ENCODE measurements at places on chromosomes 7 and 10.

- no peak for DNase-seq
Observed at GRCh38 chr7:103521937-103522336, 75.9 kb upstream of the SLC26A5 start.

DNA sequence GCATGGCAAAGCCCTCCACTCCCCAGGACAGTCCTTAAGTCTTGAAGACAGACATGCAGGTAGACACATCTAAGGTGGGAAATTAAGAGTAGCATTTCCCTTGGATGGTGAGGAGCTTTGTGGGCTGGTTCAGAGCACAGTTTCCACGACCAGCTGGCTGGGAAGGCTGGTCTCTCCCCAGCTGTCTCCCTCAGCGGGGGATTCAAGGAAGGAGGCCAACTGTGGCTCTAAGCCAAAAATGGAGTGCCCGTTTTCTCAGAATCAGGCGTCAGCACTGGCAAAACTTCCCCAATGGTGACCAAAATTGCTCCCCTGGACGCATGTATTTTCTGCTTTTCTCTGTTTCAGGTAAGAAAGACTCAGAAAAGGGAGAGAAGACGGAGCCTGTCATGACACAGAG lies 230.6 kb upstream of the FZD8 start:
- no peak for DNase-seq

DNA sequence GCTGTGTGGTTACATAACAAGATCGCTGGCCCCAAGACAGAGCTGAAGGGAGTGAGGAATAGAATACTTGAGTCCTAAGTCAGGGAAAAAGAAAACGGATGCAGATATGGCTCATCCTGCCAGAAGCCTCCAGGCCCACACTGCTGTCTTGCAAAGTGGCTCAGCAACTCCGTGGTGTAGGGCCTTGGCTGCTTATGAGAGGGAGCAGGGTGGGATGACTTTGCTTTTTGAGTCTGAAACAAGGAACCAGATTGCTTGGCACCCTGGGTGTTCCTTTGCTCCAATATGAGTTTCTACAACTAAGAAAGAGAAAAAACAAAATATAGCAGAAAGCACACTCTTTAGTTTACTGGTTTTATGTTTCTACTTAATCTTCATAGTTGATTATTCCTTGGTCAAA lies 193.8 kb upstream of the WDR11 start:
- DNase-seq, result no peak

GRCh38 chr10:123746942-123747341 lies 80.8 kb downstream of the GPR26 start:
- no peak for DNase-seq

DNA sequence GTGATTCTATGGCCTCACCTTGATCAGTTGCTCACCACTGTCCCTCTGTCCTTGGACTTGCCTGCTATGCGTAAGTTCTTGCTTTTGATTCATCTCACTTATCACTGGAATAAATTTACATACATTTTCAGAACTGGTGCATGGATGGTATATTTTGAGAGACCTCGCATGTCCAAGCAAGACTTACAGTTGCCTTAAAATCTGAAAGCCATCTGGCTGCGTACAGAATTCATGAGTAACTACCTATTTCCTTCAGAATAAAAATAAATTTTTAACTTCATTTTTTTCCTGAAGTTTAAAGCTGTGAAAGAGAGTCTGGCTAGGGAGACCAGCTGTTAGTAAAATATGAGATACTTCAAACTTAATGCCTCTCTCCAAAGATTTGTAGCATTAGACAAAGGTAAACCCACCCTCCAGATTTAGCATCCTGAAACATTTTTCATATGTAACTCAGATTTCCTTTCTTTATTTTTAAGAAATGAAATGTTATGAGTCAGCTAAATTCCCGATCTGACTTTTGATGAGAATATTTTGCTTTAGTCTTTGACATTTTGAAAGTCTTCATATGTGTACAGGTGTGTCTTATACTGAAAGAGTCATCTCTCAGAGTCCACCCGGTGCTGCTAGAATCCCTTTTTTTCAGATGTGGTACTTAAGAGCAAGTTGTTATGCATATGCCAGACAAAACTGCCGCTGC lies 136.4 kb upstream of the CELF2 start:
- no peak for DNase-seq

- no peak for DNase-seq
Observed at GRCh38 chr7:87424075-87424474, 51.4 kb downstream of the ABCB4 start.

DNA sequence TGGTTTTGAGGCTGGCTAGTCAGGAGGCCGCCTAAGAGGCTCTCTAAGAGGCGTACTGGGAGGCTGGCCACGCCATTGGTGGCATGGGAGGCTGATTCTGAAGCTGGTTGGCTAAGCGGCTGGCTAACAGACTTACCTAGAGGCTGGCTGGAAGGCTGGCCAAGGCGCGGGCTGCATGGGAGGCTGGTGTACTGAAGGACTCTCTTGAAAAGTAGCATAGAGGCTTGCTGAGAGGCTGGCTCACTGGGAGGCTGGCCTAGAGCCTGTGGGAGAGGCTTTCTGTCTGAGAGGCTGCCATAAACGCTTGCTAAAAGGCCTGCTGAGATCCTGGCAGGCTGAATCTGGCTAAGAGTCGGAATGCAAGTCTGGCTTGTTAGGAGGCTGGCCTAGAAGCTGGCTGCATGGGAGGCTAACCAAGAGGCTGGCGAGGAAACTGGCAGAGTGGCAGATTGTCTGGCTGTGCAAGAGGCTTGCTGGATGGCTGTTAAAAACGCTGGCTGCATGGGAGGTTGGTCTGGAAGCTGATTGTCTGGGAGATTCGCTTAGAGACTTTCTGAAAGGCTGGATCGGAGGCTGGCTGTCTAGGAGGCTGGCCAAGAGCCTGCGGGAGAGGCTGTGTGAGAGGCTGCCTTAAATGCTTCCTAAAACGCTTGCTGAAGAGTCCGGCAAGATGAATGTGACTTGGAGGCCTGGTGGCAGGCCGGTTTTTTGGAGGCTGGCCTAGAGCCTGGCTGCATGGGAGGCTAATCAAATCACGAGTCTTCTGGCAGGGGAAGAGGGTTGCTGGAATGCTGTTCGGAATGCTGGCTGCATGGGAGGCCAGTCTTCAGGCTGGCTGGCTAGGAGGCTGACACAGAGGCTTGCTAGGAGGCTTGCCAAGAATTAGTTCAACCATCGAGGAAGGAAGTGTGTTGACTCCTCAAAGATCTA lies 134.2 kb downstream of the OR13A1 start:
- no peak for DNase-seq

GRCh38 chr10:96077156-96077555 lies 33.8 kb downstream of the CCNJ start:
- no peak for DNase-seq

DNA sequence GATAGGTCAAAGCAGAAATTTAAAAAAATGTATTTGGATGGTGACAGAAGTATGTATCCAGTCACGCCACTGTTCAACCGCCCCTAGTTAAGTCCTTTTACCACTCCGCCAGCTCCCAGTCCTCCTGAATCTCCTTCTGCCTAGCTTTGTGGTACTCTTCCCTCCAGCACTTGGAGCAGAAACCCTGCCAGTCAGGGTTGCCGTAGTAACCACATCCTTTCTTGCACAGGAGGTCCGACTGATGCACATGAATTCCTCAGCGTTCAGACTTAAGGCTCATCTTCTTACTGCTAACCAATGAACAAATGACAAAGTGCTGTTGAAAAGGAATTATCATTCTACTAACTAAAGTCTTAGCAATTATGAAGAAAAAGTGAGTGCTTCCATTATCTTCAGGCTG lies 175.3 kb upstream of the KCTD7 start:
- no peak for DNase-seq

GRCh38 chr10:19498393-19499290 lies 317.6 kb upstream of the PLXDC2 start:
- DNase-seq, result no peak

- no peak for DNase-seq
Observed at GRCh38 chr7:36440880-36441279, 51.2 kb downstream of the ANLN start.

DNA sequence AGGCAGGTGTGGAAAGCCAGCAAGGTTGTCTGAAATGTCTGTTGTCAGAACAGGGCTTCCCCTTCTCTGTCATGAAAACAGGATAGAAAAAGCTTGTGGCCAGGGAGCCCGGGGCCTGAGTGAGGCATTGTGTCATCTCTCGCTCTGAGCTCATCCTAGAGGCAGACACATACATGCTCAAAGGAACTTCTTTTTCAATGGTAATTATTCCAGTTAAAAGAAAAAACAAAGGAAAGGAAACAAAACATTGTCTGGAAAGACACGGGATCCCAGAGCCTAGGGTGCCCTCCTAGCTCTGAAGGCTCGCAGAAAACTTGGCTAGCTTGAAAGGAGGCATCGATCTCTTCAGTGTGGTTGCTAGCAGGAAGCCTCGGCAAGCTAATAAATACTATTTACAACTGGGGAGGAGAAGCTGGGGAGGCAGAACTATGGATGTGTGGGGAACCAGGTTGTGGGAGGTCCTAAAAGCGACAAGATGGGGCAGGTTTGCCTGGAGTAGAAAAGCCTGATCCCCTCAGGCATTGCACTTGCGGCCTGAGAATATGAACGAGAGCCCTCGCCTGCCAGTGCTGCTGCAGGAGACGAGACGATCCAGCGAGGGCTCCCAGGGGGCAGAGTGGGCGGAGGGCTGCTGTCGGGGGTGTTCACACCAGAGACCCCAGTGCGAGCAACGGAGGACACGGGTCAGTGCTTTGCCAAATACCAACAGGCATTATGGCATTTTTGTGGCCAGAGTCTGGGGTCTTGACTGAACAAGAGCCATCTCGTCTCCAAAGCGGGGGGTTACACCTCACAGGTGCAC lies 32.8 kb upstream of the DGKI start:
- DNase-seq, result no peak

DNA sequence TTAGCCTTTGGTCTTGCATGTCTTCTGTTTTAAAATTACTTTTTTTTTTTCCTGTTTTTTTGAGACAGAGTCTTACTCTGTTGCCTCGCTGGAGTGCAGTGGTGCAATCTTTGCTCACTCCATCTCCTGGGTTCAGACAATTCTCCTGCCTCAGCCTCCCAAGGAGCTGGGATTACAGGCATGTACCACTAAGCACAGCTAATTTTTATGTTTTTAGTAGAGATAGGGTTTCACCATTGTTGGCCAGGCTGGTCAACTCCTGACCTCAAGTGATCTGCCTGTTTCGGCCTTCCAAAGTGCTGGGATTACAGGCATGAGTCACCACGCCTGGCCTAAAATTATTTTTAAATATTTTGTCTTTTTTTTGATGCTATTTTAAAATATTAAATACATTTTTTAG lies 38.5 kb downstream of the MLLT10 start:
- no peak for DNase-seq

- DNase-seq, result no peak
Observed at GRCh38 chr7:84841809-84842208, 345.0 kb downstream of the SEMA3D start.

DNA sequence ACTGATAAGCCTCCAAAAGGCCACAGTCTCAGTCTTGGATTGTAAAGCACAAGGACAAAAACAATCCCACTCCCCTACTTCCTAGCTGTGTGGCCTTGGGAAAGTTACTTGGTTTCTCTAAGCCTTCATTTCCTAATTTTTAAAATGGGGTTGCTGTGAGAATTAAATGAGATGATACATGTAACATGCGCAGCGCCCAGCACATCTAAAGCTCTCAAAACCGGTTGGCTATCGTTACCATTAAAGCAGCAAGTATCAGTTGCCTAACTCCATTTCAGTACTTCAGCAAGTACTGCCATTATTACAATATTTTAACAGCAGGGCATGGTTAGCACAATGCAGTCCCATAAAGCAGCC lies 1.9 kb downstream of the NRCAM start:
- DNase-seq, result no peak

DNA sequence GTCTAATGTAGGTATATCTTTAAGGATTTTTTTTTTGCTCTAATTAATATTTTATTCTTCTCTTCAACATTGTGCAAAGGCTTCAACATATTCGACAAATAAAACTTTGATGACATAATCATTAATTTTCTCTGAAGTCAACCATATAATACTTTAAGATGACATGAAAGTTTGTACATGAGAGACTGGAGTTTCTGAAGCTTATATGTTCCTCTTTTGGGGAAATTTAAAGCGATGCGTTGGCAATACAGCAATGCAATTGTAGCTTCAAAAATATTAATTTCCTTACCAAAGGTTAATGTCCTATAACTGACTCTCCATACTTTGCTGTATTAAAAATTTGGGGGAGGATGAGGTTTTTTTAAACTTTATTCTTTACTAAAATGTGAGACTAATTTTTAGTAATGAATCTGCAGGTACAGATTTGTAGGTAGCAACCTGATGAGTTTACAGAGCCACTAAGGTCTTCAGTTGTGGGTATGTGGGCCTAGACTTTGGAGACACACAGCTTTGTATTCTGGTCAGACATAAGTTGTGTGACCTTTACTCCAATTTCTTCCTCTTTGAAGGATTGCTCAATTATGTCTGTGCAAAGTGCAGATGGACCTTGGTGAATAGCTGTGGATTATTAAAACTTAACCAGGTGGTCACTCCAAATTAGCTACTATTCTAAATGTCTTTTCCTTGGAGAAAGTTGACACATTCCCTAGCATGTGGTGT lies 18.0 kb upstream of the LIPA start:
- no peak for DNase-seq

- DNase-seq, result no peak
Observed at GRCh38 chr10:110013630-110014293, 6.0 kb downstream of the ADD3 start.

GRCh38 chr10:123965973-123966895 lies 74.6 kb upstream of the CPXM2 start:
- no peak for DNase-seq

DNA sequence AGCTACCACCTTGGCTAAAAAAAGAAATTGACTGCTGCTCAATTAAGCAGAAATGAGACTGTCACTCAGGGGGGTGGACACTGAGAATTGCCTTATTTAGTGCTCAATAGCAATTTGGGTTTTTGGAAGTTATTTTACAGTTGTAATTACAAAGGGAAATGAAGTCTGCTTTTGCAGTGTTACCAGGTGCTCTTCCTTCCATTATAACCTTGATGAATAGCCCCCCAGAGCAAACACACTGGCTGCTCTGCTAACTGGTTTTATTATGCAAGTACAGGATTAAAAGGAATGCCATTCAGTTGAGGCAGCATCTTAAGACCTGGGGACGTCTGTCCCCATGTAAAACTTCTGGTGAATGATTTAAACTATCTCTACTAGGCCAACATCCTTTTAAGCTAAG lies 191.0 kb downstream of the EVX1 start:
- no peak for DNase-seq

DNA sequence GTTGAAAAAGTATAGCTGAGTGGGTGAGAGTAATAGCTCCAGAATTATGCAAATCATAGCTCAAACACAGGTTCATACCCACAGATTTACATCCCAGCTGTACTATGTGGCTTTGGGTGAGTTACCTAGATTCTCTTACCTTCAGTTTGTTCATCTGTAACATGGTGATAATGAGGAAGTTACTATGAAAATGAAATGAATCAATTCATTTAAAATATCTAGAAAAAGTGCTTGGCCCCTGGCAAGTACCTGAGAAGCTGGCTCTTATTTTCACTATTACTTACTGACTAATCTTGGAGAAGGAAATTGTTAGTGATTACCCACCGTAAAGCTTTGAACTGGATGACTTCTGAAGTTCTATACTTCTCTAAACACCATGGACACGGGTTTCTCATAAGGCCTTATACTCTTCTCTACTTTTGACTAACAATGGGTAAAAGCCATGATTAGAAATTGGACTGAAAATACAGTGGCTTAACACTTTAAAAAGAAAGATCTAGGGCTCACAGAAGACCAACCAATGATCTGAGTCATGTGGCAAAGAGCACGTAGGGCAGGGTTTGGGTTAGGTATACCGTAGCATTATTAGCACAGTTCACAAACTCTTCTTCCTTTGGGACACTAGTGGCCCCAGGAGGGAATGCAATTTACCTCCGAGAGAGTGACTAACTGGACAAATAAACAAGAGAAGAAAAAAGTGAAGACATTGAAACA lies 149.2 kb downstream of the PLPP4 start:
- DNase-seq, result no peak

- peak; percentile 75 for DNase-seq
Observed at GRCh38 chr10:31133792-31134310, 102.2 kb upstream of the ZNF438 start.

Measured in stimulated activated CD4-positive, alpha-beta T cell treated with anti-CD3 and anti-CD28 coated beads, Interleukin-4, amount 100 ng/mL, for 1 hour (primary cell).